Activated T-helper 2 cell treated with anti-CD3 and anti-CD28 coated beads, Interferon-gamma antibody, Interleukin-2, Interleukin-4, amounts not matched to agents 10 μg/mL and 5 μg/mL and 100 μg/mL, durations not matched to agents 14 hours and 24 hours and 36 hours (primary cell): ENCODE measurements at places on chromosomes 2 and 18. TPM values are rescaled to one million over a fixed set of nuclear protein-coding genes. Genes with fewer than 3 reads are reported as not detected.

GRCh38 chr18:55246278-55246677 is 287.0 kb upstream of the CCDC68 start:
- no peak overlapping the region for H3K27ac ChIP-seq
- peaks cover 43% of the 10 kb centered on the region for H3K4me1 ChIP-seq
- H3K27me3 ChIP-seq: no peaks in the 10 kb centered on the region
- H3K4me3 ChIP-seq: no peak overlapping the region

DNA sequence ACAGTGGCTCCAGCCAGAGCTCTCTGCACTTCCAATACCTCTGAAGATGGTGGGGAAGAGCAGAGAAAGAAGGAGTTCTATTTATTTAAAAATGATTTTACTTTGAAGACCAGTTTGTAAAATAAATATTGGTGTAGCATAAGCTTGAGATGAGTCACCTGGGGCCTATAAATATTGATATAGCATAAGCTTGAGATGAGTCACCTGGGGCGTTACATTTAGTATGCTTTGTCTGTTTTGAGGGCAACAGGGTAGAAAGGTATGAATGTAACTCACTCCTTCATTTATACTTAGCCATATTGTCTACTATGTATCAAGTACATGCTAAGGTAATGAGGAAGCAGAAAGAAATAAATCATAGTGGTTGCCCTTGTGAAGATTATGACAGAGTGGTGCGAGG is 7.7 kb upstream of the SULT1C4 start:
- no peak overlapping the region for H3K4me3 ChIP-seq
- DNase-seq: no peak
- H3K27me3 ChIP-seq: peaks cover 2% of the 10 kb centered on the region
- H3K4me1 ChIP-seq: no peaks in the 10 kb centered on the region

- H3K27ac ChIP-seq: no peak overlapping the region
- no peaks in the 10 kb centered on the region for H3K27me3 ChIP-seq
- peaks cover 16% of the 10 kb centered on the region for H3K4me1 ChIP-seq
- H3K4me3 ChIP-seq: no peak overlapping the region
Observed at GRCh38 chr2:180990337-180990736, 9.9 kb downstream of the UBE2E3 start.

- no peak for DNase-seq
- H3K27ac ChIP-seq: no peak overlapping the region
- no peak overlapping the region for H3K4me3 ChIP-seq
- no peaks in the 10 kb centered on the region for H3K27me3 ChIP-seq
- H3K36me3 ChIP-seq: no peaks in the 10 kb centered on the region
Observed at GRCh38 chr2:133600266-133600928, 32.1 kb upstream of the NCKAP5 start.

- no peak for DNase-seq
- peaks cover 1% of the 10 kb centered on the region for H3K27me3 ChIP-seq
- H3K36me3 ChIP-seq: no peaks in the 10 kb centered on the region
- no peaks in the 10 kb centered on the region for H3K4me1 ChIP-seq
- no peak overlapping the region for H3K27ac ChIP-seq
Observed at GRCh38 chr18:9421901-9422327, 53.4 kb upstream of the RALBP1 start.

- no peaks in the 10 kb centered on the region for H3K27me3 ChIP-seq
- H3K27ac ChIP-seq: no peak overlapping the region
- no peaks in the 10 kb centered on the region for H3K4me1 ChIP-seq
Observed at GRCh38 chr2:202817771-202818170, 53.8 kb downstream of the ICA1L start.

GRCh38 chr2:68391099-68391498 is 26.0 kb downstream of the PLEK start:
- DNase-seq: no peak
- H3K4me3 ChIP-seq: no peak overlapping the region
- no peaks in the 10 kb centered on the region for H3K36me3 ChIP-seq
- peaks cover 25% of the 10 kb centered on the region for H3K4me1 ChIP-seq
- no peak overlapping the region for H3K27ac ChIP-seq
- peaks cover 40% of the 10 kb centered on the region for H3K27me3 ChIP-seq

DNA sequence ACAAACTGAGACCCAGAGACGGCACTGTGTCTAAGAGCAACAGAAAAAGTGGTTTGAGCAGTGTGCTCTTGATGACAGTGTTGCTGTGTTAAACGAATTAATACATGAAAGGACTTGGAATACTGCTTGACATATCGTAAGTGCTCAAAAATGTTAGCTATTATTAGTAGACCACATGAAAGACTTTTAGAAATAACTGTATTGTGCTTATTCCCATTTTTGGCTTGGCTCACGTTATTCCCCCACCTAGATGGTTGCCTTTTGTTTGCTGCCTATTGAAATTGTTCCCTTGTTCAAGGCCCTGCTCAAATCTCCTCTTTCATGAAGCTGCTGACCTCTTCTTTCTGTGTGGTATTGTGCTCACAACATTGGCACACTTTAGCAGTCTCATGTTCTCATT is 27.8 kb upstream of the C2orf74 start:
- no peaks in the 10 kb centered on the region for H3K27me3 ChIP-seq
- peaks cover 4% of the 10 kb centered on the region for H3K4me1 ChIP-seq
- no peak overlapping the region for H3K27ac ChIP-seq
- no peaks in the 10 kb centered on the region for H3K36me3 ChIP-seq
- no peak overlapping the region for H3K4me3 ChIP-seq

DNA sequence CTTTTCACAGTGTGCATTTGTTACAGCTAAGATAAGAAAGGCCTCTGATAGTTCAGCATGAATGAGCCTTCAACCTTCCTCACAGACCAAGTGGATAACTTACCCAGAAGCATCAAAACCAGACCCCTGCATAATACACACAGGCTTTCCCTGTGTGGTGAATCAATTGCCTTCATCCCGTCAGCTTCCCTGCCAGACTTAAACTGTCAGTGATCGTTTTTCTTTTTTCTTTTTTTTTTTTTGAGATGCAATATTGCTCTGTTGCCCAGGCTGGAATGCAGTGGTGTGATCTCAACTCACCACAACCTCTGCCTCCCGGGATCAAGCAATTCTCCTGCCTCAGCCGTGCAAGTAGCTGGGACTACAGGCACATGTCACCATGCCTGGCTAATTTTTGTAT is 20.5 kb upstream of the SLC35F5 start:
- H3K27me3 ChIP-seq: peaks cover 2% of the 10 kb centered on the region
- H3K4me3 ChIP-seq: no peak overlapping the region
- no peaks in the 10 kb centered on the region for H3K36me3 ChIP-seq

DNA sequence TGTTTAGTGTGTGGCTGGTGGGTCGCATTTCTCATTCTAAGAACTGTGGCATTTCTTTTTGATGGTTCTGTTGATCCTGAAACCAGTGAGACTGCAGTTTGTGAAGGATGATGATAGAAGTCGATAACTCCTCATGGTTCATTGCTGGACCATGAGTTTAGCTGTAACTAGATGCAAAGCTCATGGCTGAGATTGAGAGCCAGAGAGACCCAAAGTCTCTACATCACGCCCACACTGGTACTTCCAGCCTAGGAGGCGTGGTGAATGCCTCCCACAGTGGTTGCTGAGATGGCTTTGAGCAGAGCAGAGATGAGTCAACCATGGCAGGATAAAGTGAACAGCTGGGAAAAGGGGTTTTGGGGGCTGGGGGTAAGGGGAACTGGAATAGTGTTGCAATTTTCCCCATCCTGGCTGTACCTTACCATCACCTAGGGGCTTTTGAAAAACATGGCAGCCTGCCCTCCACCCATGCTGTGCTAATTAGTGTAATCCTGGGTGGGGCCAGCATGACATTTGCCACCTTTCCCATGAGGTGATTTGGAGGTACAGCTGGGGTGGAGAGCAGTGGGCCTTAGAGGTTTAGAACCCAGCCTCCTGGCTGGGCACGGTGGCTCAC is 24.1 kb downstream of the INPP4A start:
- no peak overlapping the region for H3K4me3 ChIP-seq
- H3K27ac ChIP-seq: peak overlapping the region; percentile 86
- H3K36me3 ChIP-seq: peaks cover 27% of the 10 kb centered on the region
- DNase-seq: no peak
- peaks cover 89% of the 10 kb centered on the region for H3K4me1 ChIP-seq
- H3K27me3 ChIP-seq: no peaks in the 10 kb centered on the region

GRCh38 chr2:203659331-203660049 is 46.9 kb upstream of the CD28 start:
- H3K36me3 ChIP-seq: no peaks in the 10 kb centered on the region
- H3K4me1 ChIP-seq: peaks cover 35% of the 10 kb centered on the region
- H3K4me3 ChIP-seq: no peak overlapping the region
- DNase-seq: no peak
- H3K27ac ChIP-seq: no peak overlapping the region

DNA sequence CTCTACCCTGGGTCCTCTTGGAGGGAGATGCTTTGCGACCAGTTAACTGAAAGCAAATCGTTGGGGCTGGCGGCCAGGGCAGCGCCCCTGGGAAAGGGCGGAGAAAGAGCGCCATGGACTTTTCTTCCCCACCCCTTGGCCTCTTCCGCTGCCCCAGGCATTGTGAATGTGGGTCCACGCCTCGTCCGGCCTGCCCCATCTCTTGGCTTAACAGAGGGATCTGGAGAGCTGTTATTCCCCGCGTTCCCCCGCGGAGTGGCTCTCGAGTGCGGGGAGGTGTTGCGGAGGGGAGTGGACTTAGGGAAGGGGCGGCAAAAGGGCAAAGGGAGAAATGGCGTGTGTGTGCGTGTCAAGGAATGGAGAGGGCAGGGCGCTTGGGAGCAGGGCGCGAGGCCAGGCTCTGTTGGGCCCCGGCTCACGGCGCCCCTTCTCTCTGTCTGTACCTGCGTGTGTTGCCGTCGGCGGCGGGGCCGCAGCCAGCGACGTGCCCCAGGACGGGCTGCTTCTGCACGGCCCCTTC is 6.6 kb downstream of the EMX1 start:
- H3K27me3 ChIP-seq: peaks cover 57% of the 10 kb centered on the region
- H3K36me3 ChIP-seq: no peaks in the 10 kb centered on the region
- no peaks in the 10 kb centered on the region for H3K4me1 ChIP-seq
- H3K27ac ChIP-seq: no peak overlapping the region
- H3K4me3 ChIP-seq: no peak overlapping the region
- no peak for DNase-seq

GRCh38 chr2:155842103-155842502 is 490.4 kb downstream of the NR4A2 start:
- no peaks in the 10 kb centered on the region for H3K4me1 ChIP-seq
- no peak overlapping the region for H3K27ac ChIP-seq
- no peak overlapping the region for H3K4me3 ChIP-seq
- DNase-seq: no peak

GRCh38 chr2:119062652-119063051 is 95.9 kb downstream of the C1QL2 start:
- no peaks in the 10 kb centered on the region for H3K27me3 ChIP-seq
- H3K4me3 ChIP-seq: no peak overlapping the region
- H3K27ac ChIP-seq: no peak overlapping the region
- no peaks in the 10 kb centered on the region for H3K36me3 ChIP-seq

- no peaks in the 10 kb centered on the region for H3K36me3 ChIP-seq
- DNase-seq: no peak
Observed at GRCh38 chr2:221343524-221343923, 228.6 kb downstream of the EPHA4 start.

- DNase-seq: no peak
- no peak overlapping the region for H3K4me3 ChIP-seq
- H3K27ac ChIP-seq: no peak overlapping the region
- H3K36me3 ChIP-seq: no peaks in the 10 kb centered on the region
- H3K27me3 ChIP-seq: no peaks in the 10 kb centered on the region
Observed at GRCh38 chr2:238108423-238109183, 8.5 kb downstream of the ESPNL start.

GRCh38 chr2:240796543-240797499 is 23.2 kb downstream of the KIF1A start:
- H3K4me1 ChIP-seq: no peaks in the 10 kb centered on the region
- no peak overlapping the region for H3K4me3 ChIP-seq
- no peak for DNase-seq

- H3K27ac ChIP-seq: no peak overlapping the region
- H3K27me3 ChIP-seq: no peaks in the 10 kb centered on the region
- no peak for DNase-seq
- peaks cover 37% of the 10 kb centered on the region for H3K36me3 ChIP-seq
- peaks cover 65% of the 10 kb centered on the region for H3K4me1 ChIP-seq
- no peak overlapping the region for H3K4me3 ChIP-seq
Observed at GRCh38 chr2:98505971-98506664, 61.5 kb downstream of the INPP4A start.

DNA sequence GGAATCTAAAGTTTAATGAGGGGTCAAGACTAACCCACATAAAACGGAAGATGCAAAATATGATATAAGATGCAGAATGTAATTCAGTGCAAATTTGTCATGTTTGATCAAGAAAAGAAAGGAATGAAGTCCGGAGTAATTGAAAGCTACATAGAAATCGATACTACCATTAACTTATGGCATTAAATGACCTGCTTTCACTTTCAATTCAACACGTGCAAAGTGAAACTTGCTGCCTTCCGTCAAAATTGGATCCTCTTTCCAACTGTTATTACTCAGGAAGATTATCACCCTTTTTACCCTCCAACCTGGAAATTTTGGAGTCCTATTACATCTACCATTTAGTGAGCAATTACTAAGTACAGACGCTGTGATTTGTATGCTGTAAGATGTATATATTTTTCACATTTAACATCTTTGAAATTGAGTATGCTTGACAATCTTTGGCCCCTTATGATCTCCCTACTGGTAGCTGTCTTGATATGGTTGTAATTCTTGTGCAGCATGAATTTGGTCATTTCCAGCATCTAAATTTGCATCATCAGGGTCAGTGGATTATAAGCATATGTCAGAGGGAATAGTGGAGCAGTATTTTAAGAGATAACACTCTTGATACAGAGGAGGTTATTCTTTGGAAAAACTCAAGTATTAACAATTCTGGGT is 18.6 kb downstream of the UNC80 start:
- H3K4me3 ChIP-seq: no peak overlapping the region
- H3K4me1 ChIP-seq: peaks cover 7% of the 10 kb centered on the region
- no peaks in the 10 kb centered on the region for H3K27me3 ChIP-seq
- H3K27ac ChIP-seq: no peak overlapping the region
- no peak for DNase-seq
- no peaks in the 10 kb centered on the region for H3K36me3 ChIP-seq

- H3K4me1 ChIP-seq: no peaks in the 10 kb centered on the region
- H3K27me3 ChIP-seq: no peaks in the 10 kb centered on the region
- DNase-seq: no peak
- H3K4me3 ChIP-seq: no peak overlapping the region
- no peaks in the 10 kb centered on the region for H3K36me3 ChIP-seq
Observed at GRCh38 chr2:58598171-58598570, 357.0 kb upstream of the FANCL start.

- peaks cover 7% of the 10 kb centered on the region for H3K27me3 ChIP-seq
- no peak for DNase-seq
- H3K4me1 ChIP-seq: no peaks in the 10 kb centered on the region
- no peaks in the 10 kb centered on the region for H3K36me3 ChIP-seq
- H3K27ac ChIP-seq: no peak overlapping the region
- H3K4me3 ChIP-seq: no peak overlapping the region
Observed at GRCh38 chr2:11411244-11411643, 54.7 kb downstream of the E2F6 start.

Gene SKOR2
- total RNA-seq: not detected in 2 replicates

Gene CFAP65
- not detected in 2 replicates for total RNA-seq

Gene FAM228A
- total RNA-seq: 0.21 TPM in 1 of 2 replicates, not detected in the other

Gene LRRC30
- total RNA-seq: not detected in 2 replicates

Gene SNED1
- total RNA-seq: 1.5 and 1.7 TPM in 2 replicates

Gene UGT1A10
- not detected in 2 replicates for total RNA-seq

Gene RALBP1
- 39.2 and 40.1 TPM in 2 replicates for total RNA-seq
